ENCODE measurements at places on chromosomes 5 and 9.

DNA sequence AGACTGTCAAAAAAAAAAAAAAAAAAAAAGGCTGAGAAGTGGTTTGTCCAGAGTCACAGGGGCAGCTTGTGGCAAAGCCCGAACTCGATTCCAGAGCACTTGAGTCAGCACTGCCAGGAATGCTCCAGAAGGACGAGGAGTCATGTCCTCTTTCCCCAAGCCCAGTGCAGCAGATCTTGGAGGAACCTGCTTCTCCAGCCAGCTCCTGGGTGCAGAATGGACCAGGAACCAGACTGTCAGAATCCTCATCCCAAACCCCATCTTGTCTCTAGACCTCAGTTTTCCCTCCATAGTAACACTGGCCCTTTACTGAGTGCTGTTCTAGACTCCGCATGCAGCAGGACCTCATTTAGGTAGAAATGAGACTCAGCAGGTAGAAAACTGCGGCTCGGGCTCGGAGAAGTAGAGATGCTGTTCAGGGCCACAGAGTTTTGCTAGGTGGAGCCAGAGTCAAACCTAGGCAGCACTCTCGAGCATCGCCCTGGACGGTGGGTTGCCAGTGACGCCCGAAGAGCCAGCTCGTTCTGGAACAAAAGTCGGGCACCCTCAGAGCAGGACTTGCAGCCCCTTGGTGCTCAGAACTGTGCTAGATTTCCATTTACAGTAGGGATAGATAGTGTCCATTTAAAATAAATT, 15.4 kb downstream of the CD74 start:
- peaks cover 23% of the 10 kb centered on the region for H3K4me1 ChIP-seq
- H3K27ac ChIP-seq: peak overlapping the region; percentile 93
- H3K36me3 ChIP-seq: peaks cover 89% of the 10 kb centered on the region
- H3K4me3 ChIP-seq: no peak overlapping the region
- no peak for DNase-seq
- no peaks in the 10 kb centered on the region for H3K27me3 ChIP-seq

GRCh38 chr5:107794741-107795140, 124.0 kb upstream of the EFNA5 start:
- H3K4me1 ChIP-seq: no peaks in the 10 kb centered on the region
- no peak overlapping the region for H3K4me3 ChIP-seq
- H3K27ac ChIP-seq: no peak overlapping the region
- no peak for DNase-seq
- no peaks in the 10 kb centered on the region for H3K36me3 ChIP-seq

DNA sequence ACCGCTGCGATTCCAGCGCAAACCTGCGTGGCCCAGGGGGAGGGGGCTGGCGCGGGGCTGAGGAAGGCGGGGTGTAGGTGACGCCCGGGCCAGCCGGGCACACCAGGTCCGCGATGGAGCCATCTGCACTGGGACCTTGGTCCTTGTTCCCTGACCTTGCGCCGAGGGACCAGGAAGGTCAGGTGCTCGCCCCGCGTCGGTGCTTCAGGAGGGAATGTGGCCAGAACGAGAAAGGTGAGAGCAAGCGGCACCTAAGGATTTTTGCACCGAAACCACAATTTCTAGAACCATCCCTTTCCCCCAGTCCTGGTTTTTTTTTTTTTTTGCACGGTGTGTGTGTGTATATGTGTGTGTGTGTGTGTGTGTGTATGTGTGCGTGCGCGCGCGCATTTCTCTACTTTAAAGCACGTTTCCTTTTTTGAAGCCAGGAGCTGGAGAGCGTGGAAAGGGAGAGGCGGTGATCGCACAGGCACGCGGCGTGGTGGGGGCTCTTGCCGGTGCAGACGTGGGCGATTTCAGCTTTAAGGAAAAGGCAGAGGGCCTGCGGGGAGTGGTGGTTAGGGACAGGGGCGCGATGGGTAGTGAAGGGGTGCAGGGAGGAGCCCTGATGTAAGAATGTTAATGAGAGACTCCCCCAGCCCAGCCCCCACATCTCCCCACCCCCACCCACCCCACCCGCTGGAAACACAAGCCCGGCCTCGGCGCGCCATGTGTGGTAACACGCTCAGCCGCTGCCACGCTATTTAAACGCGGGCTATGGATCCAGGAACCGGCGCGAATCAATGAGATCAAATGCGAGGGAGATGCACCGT, at the start of gene NPR3:
TSS of gene NPR3 (plus strand) at position 772 of the 812 bp plus-strand sequence. CDS start 456 bp downstream, outside the sequence.
- peaks cover 68% of the 10 kb centered on the region for H3K27me3 ChIP-seq
- H3K4me3 ChIP-seq: peak within 1 kb of the TSS; percentile 62
- H3K27ac ChIP-seq: no peak within 1 kb of the TSS
- no peak for DNase-seq

DNA sequence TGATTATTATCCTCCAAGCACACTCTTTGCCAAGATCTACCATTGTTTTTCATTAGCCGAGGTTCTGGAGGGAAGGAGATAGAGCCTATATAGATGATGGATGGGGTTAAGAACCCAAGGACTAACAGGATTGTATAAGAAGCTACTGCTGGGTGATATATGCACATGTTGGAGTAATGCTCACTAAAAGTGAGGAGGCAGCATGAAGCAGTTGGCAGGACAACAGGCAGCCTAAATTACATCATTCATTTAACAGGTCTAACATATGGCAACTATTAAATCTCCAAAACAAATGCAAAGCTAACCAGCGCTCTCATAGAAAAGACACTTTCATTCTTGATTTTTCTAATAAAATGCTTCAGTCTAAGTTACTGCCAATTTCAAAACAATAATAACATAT, 293.2 kb downstream of the EPB41L4A start:
- H3K4me1 ChIP-seq: no peaks in the 10 kb centered on the region
- H3K27me3 ChIP-seq: peaks cover 62% of the 10 kb centered on the region
- H3K27ac ChIP-seq: no peak overlapping the region
- H3K36me3 ChIP-seq: no peaks in the 10 kb centered on the region
- no peak for DNase-seq

GRCh38 chr5:28685794-28686193, 1647.4 kb upstream of the CDH9 start:
- H3K27me3 ChIP-seq: no peaks in the 10 kb centered on the region
- H3K4me1 ChIP-seq: no peaks in the 10 kb centered on the region
- no peak overlapping the region for H3K4me3 ChIP-seq
- H3K27ac ChIP-seq: no peak overlapping the region
- peaks cover 3% of the 10 kb centered on the region for H3K36me3 ChIP-seq

GRCh38 chr5:179416114-179416822, 71.0 kb upstream of the ADAMTS2 start:
- no peak overlapping the region for H3K27ac ChIP-seq
- H3K4me1 ChIP-seq: no peaks in the 10 kb centered on the region
- H3K36me3 ChIP-seq: peaks cover 3% of the 10 kb centered on the region

DNA sequence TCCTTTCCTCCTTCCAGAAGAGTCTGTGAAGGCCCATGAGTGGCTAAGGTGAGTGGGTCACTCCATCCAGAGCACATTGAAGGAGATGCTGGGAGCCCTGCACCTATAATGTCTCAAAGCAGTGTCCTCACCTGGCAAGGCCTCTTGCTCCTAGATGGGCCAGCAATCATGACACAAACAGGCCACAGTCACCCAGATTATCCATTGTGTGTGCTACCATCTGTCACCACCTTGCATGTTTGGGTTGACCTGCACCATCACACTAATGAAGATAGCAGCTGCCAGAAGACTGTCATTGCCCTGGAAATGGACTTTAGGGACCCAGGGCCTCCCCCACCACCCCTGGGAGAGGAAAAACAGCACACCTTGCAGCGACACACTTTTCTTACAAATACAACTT, 69.6 kb downstream of the GABBR2 start:
- DNase-seq: no peak
- no peak overlapping the region for H3K4me3 ChIP-seq
- no peaks in the 10 kb centered on the region for H3K4me1 ChIP-seq
- H3K27ac ChIP-seq: no peak overlapping the region

DNA sequence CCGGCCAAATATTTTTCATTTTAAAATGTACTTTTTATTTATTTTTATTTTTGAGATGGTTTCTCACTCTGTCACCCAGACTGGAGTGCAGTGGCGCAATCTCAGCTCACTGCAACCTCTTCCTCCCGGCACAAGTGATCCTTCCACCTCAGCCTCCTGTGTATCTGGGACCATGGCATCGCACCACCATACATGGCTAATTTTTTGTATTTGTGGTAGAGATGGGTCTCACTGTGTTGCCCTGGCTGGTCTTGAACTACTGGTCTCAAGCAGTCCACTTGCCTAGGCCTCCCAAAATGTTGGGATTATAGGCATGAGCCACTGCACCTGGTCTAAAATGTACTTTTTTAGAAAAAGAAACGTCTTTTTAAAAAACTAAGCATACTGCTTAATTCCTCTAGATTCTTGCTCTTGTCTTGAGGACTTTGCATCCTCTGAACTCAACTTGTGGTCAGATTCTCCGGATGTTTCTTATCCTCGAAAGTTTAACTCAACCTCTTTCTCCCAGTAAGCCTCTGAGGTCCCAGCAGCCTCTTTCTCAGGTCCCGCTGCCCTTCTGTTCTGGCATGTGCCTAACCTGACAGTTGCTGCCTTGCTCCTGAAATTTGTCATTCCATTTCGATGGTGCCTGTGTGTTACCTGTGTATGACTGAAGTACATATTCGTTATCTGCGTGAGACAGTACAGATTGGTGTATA, 63.0 kb downstream of the TRIO start:
- no peaks in the 10 kb centered on the region for H3K4me1 ChIP-seq
- H3K4me3 ChIP-seq: no peak overlapping the region
- DNase-seq: no peak
- no peaks in the 10 kb centered on the region for H3K36me3 ChIP-seq
- H3K27me3 ChIP-seq: peaks cover 6% of the 10 kb centered on the region
